Mesenteric fat pad (tissue), 1 donor: ENCODE measurements at places on chromosomes 7 and 10. TPM values are rescaled to one million over a fixed set of nuclear protein-coding genes. Genes with fewer than 3 reads are reported as not detected.

GRB10 gene
- total RNA-seq, result 95.7 TPM

SOSTDC1 gene
- not detected for total RNA-seq

UCN3 gene
- total RNA-seq, result not detected

DNA sequence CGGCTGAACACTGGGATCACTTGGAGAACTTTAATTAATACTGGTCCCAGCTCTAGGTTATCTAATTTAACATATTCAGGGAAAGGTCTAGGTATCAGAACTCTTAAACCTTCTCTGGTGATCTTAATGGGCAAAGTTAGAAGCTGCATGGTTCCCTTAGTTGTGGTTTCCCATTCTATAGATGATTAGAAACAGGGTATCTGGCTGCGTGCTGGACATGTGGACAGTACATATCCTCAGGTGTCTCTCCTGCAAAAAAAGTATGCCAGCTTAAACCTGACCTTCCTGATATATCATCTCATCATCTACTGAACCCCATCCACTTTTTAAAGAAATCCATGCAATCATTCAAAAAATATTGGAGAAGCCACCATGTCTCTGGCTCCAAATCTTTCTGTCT lies 284.5 kb upstream of the DKK1 start:
- no peak for DNase-seq

DNA sequence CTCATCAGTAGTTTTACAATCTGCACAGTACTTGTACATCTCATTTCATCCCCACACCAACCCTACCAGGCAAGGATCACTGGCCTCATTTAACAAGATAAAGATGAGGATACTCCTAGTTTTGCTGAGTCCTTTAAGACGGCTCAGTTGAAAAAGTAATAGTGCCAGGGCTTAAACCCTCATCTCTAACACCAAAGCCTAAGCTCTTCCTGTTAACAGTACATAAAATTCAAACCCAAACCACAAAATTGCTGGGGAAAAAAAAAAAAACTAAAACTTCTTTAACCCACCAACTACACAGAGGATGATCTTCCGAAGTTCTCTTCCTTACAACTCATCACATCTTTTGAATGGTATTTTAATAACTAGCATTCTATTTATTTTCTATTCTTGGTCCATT lies 1.3 kb downstream of the SAR1A start:
- no peak for DNase-seq

GRCh38 chr7:69684369-69685292 lies 86.4 kb downstream of the AUTS2 start:
- DNase-seq, result no peak

GRCh38 chr10:33276282-33276923 lies 58.1 kb downstream of the NRP1 start:
- no peak for DNase-seq

DNA sequence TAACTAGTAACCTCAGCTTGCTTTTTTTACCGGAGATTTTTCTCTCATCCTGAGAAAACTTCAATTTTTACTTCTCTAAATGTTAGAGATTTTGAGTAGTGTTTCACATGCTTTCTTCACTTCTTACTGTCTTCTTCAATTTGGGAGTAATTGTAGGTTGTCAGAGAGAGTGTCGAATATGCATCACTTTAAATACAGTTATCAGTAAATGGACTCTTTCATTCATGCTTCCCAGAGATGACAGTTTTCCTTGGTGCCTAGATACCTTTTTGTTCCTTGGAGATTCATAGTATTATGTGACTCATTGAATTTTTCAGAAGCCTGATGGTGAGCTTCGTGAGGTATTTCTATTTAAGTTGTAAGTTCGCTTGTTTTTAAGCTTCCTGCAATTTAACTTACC lies 169.7 kb downstream of the ADK start:
- no peak for DNase-seq

GRCh38 chr10:5546891-5547680 lies 22.3 kb downstream of the CALML3 start:
- DNase-seq, result peak; percentile 62
